ENCODE measurements at places on chromosomes 5 and 9.

GRCh38 chr5:24264547-24264946 is 380.2 kb downstream of the CDH10 start:
- DNase-seq, result no peak

GRCh38 chr9:78714576-78714975 is 417.7 kb downstream of the PSAT1 start:
- no peak for DNase-seq

DNA sequence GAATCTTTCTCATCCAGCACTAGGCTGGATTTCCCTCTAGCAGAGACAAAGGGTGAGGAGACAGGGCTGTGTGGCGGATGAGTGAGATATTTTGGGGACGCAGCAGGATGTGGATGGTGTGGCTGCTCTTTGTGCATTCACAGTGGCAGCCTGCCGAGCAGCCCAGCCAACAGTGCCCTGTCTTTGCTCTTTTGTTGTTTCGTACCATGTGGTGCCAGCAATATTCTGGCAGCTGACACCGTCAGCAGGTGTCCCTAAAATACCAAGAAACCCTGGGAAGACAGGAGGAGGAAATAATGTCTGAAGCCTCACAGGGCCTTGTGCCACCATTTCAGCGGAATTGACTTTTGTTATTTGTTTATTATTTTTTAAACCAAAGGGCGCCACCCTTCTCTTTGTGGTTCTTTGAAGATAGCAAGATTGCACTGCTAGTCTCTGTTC is 141.4 kb downstream of the CCDC192 start:
- DNase-seq, result no peak

DNA sequence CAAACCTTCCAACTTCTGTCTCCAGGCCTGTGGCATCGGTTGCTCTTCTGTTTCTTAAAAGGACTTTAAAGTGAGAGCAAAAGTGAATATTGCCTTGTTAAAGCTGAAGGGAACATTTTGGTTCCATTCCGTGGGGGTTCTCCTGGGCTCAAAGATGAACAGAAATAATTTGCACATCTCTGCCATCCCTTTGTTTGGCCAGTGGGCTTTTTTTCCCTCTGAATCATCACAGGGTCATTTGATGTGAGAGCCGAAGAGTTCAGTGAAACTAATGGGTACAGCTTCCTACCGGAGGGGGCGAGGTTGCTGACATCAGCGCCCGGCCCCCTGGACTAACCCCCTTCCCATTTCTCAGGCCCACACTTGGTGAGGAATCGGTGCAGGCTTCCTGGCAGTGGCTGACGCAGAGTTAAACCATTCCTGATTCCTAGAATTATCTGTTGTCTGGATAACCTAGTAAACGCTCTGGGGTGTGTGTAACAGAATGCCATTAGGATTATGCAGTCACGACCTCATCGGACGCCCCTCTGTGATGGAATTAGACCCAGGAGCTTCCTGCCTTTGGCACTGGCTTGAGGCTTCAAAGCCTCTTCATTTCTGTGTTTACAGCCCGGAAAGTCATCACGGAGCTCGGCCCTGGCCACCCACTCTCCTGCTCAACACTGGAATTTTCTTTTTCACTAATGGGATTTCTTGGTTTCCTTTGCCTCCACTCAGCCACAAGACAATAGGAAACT is 61.6 kb upstream of the RPL26L1 start:
- no peak for DNase-seq

- DNase-seq, result no peak
These were observed 18.4 kb upstream of the TRAF1 start for GRCh38 chr9:120944948-120945347.

GRCh38 chr9:114034196-114034595 is 43.9 kb downstream of the AMBP start:
- no peak for DNase-seq

DNA sequence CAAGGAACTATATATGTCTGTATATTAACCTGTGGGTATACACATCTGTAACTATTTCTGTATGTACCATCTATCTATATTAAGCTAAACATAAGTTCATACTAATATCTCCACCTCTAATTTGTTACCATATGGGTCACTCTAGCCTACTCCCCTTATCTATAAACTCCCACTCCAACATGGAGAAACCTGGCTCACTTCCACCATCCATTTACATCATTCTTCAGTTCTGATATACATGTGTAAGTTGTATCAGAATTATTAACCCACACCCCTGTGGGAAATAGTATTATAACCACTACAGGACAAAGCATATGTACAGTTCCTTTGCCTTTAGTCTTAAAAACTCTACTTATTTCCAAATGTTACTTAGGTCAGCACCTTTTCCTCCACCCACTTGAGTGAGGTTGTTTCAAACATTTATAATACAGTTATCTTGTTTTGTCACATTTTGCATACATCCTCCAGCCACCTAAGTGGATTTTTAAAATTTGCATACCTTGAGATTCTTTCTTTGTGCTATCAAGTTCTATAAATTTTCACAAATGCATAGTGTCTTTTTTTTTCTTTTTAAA is 10.6 kb downstream of the NDFIP1 start:
- no peak for DNase-seq

DNA sequence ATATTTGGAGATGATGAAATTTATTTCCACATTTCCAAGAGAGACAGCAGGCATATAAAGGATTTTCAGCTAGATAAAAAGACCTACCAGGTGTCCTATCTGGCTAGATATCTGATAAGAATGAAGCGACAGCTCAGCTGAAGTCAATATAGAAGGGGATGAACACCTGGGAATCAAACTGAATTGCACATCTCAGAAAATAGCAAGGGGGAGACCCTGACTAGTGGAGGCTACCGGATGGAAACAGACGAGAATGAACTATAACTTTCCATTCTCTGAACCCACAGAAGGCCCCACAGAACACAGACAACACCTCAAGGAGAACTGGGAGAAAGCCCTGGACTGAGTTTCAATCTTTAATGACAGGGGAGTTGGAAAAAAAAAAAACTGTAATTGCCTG is 51.1 kb downstream of the CPLANE1 start:
- no peak for DNase-seq

DNA sequence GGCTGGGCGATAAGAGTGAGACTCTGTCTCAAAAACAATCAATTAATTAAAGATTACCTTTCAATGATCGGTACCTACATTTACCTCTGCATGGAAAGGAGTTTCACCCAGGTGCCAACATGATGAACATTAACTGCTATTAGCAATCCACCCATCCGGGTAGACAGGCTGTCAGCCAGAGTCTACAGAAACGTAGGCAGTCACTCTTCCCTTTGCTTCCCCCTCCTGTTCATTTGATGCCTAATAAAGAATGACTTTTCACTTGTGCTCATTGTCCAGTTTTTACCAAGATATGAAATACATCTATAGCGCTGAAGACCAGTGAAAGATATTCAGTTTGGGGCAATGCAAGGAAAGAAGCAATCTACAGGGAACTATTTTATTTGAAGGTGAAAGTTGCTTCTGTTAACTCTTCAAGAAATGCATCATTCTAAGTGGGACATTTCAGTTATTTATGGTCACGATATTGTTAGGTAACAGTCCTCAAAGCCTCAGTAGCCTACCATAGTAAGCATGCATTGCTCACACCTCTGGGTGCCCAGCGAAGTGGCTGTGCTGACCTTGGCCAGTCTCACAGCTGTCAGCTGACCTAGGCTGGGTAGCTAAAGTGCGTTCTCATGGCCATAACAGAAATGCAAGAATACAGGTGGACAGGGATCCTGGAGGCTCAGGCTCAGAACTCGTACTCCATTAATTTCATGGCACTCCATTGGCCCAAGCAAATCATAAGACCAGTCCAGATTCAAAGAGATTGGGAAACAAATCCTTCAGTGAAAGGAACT is 87.2 kb upstream of the DMRT1 start:
- DNase-seq, result no peak

- DNase-seq, result no peak
These were observed 48.0 kb downstream of the HAPLN1 start for GRCh38 chr5:83672646-83673045.

GRCh38 chr5:1799110-1799601 is 481 bp downstream of the MRPL36 start:
- DNase-seq, result no peak

GRCh38 chr5:171162596-171162995 is 146.5 kb upstream of the TLX3 start:
- DNase-seq, result no peak

DNA sequence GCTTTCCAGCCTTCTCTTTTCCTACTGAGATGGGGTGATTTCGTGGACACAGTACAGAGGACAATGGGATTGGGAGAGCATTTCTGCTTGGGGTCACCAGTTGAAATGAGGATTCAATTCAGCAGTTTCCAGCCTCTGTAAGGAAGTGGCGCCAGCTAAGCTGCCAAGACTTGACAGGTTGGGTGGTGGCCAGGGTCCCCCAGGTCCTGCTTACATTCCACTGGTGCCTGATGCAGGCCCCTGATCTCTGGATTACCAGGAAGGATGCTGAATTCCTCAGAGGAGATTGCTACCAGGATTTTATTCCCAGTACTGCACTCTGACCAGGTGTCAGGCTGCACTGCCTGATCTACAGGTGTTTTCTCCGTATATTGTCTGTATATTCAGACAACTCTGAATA is 119.7 kb downstream of the PSD2 start:
- no peak for DNase-seq

- no peak for DNase-seq
These were observed 27.9 kb upstream of the SMU1 start for GRCh38 chr9:33104401-33104800.

DNA sequence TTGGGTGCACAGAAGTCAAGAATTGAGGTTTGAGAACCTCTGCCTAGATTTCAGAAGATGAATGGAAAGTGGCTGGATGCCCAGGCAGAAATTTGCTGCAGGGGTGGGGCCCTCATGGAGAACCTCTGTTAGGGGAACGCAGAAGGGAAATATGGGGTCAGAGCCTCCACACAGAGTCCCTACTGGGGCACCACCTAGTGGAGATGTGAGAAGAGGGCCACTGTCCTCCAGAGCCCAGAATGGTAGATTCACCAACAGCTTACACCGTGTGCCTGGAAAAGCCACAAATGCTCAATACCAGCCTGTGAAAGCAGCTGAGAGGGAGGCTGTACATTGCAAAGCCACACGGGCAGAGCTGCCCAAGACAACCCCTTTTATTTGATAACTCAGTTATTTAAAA is 383.5 kb downstream of the TLE4 start:
- no peak for DNase-seq

DNA sequence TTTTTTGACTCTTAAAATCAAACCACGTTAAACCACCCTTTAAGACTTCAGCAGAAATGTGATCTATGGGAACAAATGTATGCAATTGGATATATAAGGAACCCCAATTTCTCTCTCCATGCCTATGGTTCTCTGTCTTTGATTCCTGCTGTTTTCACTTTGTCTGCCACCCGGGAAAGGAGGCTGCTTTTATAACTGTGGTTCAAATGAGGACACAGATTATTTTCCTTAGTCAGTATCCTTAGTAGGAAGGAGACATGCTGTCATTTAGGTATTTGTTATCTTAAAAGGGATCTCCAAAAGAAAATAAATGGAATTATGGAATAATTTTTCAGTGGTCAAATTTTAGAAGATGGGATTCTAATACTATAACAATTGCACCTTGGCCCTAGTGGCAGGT is 176.1 kb upstream of the NREP start:
- DNase-seq, result no peak

DNA sequence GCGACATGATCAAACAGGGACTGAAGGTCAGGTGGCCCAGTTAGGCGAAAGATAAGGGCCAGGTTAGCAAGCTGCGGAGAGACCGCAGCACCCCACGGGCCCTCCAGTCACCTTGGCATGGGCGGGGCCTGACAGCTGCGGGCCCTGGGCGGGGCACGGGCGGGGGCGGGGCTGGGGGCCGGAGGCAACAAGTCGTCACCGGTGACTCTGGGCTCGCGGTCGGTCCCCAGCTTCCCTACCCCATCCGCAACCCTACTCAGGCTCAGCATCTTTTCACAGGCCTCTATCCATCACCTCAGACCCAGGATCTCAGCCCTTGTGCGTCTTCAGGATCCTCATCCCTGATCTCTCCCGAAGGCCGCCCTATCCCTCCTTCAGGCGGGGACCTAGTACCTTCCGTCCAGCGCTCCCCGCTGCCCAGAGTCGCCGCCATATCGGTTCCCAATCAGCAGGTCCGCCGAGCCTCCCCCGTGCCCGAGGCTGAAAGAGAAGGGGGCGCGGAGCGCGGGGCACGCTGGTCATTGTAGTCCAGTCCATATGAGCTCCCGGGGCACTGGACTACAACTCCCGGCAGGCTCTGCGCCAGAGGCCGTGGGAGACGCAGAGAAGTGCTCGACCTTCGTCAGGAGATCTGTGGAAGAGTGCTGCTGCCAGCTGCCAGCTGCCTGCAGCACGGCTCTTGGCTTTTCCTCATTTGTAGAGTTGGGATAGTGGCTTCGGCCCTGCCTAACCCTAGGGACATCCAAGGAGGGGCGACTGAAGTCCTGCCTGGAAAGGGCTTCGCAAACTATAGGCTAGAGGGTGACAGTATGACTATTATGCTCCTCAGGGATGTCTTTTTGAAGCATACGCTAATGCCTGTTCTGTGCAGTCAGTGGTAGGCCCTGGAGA is at the start of gene DNAJC18:
Gene DNAJC18, minus strand, starts transcription at position 513 of the 891 bp plus-strand sequence. Its CDS starts 80 bp downstream, at position 433.
- no peak for DNase-seq

- DNase-seq, result no peak
These were observed 89.1 kb upstream of the TBC1D2 start for GRCh38 chr9:98344581-98344980.

- DNase-seq, result no peak
These were observed 6.3 kb downstream of the C5orf15 start for GRCh38 chr5:133962131-133962530.

GRCh38 chr5:89827359-89827758 is 582.2 kb downstream of the CETN3 start:
- DNase-seq, result no peak

GRCh38 chr9:137984005-137984404 is 106.4 kb downstream of the CACNA1B start:
- DNase-seq, result no peak

DNA sequence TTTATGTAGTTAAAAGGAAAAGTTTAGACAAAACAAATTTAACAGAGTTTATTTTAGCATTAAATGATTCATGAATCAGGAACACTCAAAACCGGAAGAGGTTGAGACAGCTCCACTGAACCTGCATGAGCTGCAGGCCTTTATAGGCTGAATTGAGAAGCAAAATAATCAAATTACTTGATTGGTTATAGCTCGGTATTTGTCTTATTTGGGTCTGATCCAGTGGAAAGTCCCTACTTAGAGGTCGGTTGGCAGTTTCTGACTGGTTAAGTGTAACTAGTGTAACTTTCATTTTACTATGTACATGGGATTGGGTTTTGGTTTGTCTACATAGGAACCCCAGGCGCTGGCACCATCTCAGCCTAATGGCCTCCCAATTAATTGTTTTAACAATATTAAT is 74.1 kb upstream of the PIK3R1 start:
- no peak for DNase-seq

- no peak for DNase-seq
These were observed 124.2 kb upstream of the IRX4 start for GRCh38 chr5:2006971-2007291.

- no peak for DNase-seq
These were observed 34.9 kb downstream of the RAPGEF1 start for GRCh38 chr9:131704988-131705387.

All from epithelial cell of prostate (primary cell).